ENCODE measurements at places on chromosomes 5 and 9. TPM values are rescaled to one million over a fixed set of nuclear protein-coding genes. Genes with fewer than 3 reads are reported as not detected.

Gene CDHR2
- not detected for polyA plus RNA-seq

GRCh38 chr5:118479285-118479684 is 509.1 kb downstream of the DTWD2 start:
- no peak for DNase-seq

Gene OR1Q1
- not detected for polyA plus RNA-seq

- peak; percentile 89 for DNase-seq
Measured at GRCh38 chr9:136807281-136808074, at the start of gene RABL6. Gene RABL6 (plus strand): TSS chr9:136807948. CDS start chr9:136808197, 249 bp downstream.

DNA sequence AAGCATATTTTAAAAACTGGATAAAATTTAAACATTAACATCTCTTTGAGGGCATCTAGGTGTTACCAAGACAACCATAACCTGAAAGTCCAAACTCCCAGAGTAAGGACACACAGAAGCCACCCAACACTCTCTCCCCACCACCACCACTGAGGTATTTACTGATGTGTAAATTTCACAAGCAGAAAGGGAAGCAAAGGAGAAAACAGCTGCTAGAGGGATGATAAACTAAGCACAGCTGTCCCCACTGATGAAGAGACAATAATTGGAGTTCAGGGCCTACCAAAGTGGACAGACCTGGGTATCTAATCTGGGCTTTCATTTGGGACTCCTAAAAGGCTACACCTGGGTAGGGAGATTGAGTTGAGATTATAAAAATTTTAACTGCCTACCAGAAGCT is 63.6 kb downstream of the FRMD3 start:
- no peak for DNase-seq

Gene SURF2
- 23.4 TPM for polyA plus RNA-seq

GRCh38 chr5:393846-394275 is 49.1 kb upstream of the EXOC3 start:
- peak; percentile 64 for DNase-seq

DNA sequence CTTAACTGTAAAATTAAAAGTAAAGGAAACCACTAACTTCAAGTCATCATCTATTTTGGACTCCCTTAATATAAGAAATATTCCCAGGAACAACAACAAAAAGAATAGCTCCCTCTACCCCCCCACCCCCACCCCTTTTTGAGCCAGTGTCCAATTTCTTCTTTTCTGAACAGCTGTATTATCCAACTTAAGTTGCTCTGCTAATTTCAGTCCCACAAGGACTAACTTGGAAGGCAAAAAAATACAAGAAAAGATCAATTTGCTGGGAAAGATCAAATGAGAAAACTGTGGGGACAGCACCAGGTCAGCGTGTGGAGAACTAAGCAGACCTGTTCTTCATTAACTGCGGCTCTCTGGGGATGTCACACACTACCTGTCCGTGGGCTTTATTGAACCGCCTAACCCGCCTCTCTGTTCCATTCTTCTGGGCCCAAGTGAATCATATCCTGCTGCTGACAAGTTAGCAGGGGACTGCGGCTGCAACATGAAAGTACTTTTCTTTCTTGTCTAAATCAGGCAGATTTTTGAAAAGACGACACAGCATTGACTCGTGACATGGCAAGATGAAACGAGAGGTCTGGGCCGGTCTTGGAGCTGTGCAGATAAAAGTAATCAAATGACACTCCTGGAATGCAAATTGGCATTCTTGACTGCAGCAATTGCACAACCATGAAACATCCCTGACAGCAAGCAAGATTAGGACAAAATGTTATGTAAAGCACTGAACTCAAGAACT is 2.7 kb downstream of the BNC2 start:
- peak; percentile 70 for DNase-seq

DNA sequence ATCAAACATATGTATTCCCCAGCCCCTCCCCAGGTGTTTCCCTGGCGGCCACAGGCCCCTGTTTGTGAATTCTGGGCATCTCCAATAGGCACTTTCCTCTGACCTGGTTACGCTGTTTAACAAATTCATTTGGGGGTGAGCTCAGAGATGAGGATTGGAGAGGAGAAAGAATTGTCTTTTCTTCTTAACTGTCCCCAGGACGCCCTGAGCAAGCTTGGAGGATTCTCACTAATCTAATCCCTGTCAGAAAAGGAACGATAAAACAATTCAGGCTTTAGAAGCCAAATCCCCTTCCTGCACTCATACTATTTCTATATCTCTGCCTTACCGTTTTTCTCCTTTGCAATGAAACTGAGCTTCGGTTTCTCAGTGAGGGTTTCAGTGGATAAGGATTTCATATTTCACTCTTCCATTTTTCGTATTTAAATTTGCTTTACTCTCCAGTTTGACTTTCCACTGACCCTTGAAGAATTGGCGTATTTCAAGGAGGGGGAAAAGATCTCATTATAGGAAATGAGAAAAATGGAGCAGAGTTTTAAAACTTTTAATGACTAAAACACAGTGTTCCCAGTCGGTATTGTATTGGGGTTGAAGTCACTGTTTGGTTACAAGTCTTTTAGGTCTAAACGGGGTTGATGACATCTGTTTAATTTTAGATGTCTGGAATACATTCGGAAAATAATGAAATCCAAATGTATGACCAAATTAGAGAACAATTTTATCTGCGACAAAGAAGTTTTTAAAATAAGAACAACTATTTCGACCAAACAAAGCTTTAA is 180.1 kb downstream of the MACROH2A1 start:
- peak; percentile 15 for DNase-seq

Gene FAM81B
- not detected for polyA plus RNA-seq

- peak; percentile 77 for DNase-seq
Measured at GRCh38 chr5:169415371-169415770, 114.4 kb upstream of the SLIT3 start.

- no peak for DNase-seq
Measured at GRCh38 chr5:1951165-1951816, 68.6 kb upstream of the IRX4 start.

- DNase-seq: no peak
Measured at GRCh38 chr9:136542241-136543040, 3.4 kb downstream of the NOTCH1 start.

- DNase-seq: no peak
Measured at GRCh38 chr5:121940617-121941140, 21.1 kb upstream of the SRFBP1 start.

Gene NOL8
- polyA plus RNA-seq: 30.3 TPM

DNA sequence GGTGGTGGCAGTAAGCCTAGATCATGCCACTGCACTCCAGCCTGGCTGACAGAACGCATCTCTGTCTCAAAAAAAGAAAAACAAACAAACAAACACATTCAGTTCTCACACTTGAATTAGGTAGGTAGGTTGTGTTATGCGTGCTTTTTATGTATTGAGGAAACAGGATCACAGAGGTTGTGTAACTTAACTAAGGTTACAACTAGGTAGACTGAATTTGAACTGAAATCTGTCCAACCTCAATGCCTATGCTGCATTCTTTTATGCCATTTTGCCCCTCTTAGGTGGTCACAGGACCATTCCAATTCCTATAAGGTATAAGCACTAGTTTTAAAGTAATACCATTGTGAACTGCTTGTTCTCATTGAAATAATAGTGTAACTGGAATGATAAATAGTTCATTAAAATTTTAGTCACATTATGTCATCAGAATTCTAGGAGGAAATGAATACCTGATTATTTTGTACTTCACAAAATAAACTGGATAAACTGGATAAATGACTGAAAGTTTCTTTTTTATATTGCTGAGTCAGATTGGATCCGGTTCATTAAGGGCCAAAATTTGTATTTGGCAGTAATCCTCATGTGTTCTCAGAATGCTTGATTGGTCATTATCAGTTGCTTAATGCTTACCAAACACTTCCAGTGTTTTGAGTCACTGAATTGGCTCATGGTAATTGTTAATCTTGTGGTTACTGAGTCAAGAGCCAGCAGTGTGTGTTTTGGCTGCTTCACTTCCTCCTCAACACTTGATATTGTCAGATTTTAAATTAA is 7.1 kb downstream of the UBAP1 start:
- DNase-seq: peak; percentile 96

Gene ANKRD18B
- polyA plus RNA-seq: 0.74 TPM

DNA sequence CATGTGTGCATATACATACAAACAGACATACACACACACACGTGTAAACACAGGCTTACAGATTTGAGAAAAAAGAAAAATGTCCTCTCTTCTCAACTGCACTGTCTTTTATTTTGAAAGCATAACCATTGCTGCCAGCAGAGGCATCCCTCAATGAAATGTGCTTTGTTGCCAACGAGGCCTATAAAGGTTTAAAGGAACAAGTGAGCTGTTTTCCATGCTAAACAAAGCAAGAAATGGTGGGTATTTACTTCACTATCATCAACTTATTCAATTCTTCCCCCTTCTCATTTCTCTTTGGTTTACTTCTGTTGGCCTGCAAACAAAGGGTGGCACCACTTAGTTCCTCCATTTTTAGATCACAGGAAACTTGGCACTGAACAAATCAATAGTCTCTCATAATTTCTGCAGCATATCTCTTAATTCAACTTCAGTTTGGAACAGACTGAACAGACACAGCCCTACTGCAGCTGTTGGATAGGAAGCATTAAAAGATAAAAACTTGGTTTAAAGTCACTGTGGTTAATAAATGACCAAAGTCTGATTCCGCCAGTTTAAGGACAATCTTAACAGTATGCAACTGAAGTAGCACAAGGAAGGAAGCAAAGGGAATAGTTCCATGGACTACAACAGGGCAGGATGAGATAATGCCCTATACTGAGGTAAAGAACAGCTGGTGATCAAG is 21.7 kb downstream of the TTC33 start:
- no peak for DNase-seq

DNA sequence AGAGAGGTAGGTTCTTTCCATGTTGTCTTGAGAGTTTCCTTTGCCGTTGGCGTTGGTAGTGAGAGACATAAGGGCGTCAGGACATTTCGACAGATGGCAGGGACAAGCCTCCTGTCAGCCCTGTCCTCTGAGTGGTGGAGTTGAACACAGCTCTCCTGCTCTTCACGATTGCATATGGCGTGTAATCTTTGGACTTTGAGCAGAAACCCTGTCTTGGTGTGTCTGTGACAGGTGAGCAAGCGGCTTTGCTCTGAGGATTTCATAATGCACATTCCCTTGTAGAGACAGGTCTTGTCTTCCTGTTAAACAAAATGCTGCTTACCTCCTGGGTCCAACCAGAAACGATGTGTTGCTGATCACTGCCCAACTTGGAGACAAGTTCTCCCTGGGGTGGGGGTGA is 146.5 kb downstream of the NXNL2 start:
- DNase-seq: no peak

Measured in GM23248 (cell line).